ENCODE measurements at places on chromosomes 7 and 10. TPM values are rescaled to one million over a fixed set of nuclear protein-coding genes. Genes with fewer than 3 reads are reported as not detected.

The TMEM196 gene
- total RNA-seq, result not detected

The GPR15LG gene
- total RNA-seq, result not detected

The HSPA12A gene
- total RNA-seq, result 3.1 TPM

The TRPV5 gene
- total RNA-seq, result not detected

The STRIP2 gene
- 6.4 TPM for total RNA-seq

The ARPC1B gene
- 248 TPM for total RNA-seq

The TRPV6 gene
- total RNA-seq, result not detected

The WEE2 gene
- total RNA-seq, result not detected

The SPDYE5 gene
- not detected for total RNA-seq

The CLDN4 gene
- 1.2 TPM for total RNA-seq

The VSIR gene
- total RNA-seq, result 1.6 TPM

The OR2A7 gene
- not detected for total RNA-seq

The ZCCHC24 gene
- total RNA-seq, result 21.0 TPM

The CFAP43 gene
- total RNA-seq, result 0.24 TPM

The VIPR2 gene
- not detected for total RNA-seq

The KCNMA1 gene
- 47.7 TPM for total RNA-seq

The MMD2 gene
- total RNA-seq, result not detected

The OR2A1 gene
- 0.20 TPM for total RNA-seq

The HELLS gene
- total RNA-seq, result 39.2 TPM

The MYH16 gene
- 1.1 TPM for total RNA-seq

The POLR2J3 gene
- 12.6 TPM for total RNA-seq

The NAT16 gene
- not detected for total RNA-seq

The FBXO24 gene
- total RNA-seq, result 0.49 TPM

The PGAM2 gene
- total RNA-seq, result 0.78 TPM

The VPS50 gene
- total RNA-seq, result 32.6 TPM

The CAMK2B gene
- 10.9 TPM for total RNA-seq

The CALML5 gene
- not detected for total RNA-seq

The ING3 gene
- 20.7 TPM for total RNA-seq

The TAF5 gene
- 6.4 TPM for total RNA-seq

The RBP3 gene
- total RNA-seq, result not detected

The SLC35B4 gene
- total RNA-seq, result 13.9 TPM

The SLC39A12 gene
- total RNA-seq, result not detected

The SAP25 gene
- 2.1 TPM for total RNA-seq

The INMT gene
- total RNA-seq, result 79.9 TPM

The ATP6V0A4 gene
- not detected for total RNA-seq

The NME8 gene
- total RNA-seq, result not detected

The SUV39H2 gene
- total RNA-seq, result 37.9 TPM

The ITPRID1 gene
- total RNA-seq, result not detected

The TM9SF3 gene
- 59.5 TPM for total RNA-seq

The GHRHR gene
- not detected for total RNA-seq

The FFAR4 gene
- total RNA-seq, result not detected

The MINDY4 gene
- total RNA-seq, result 27.0 TPM

Measured in RPMI7951 (cell line).